ENCODE measurements at places on chromosomes 4 and X.

DNA sequence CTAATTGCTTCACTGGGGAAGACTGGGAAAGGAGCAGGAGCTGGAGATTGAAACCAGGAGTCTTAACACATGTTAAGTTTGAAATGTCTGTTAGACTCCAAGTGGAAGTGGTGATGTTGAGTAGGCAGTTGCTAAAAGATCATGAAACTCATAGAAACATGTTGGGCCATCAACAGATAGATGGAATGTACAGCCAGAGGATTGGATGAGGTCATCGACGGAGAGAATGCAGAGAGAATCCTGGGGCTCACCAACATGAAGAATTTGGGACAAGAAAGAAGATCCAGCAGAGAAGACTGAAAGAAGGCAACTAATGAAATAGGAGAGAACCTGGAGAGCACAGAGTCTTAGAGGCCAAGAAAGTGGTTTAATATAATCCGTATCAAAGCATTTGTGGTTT, 19.4 kb upstream of the TSPAN5 start:
- DNase-seq, result no peak

- peak; percentile 1 for DNase-seq
Observed at GRCh38 chr4:158411269-158411668, 110.4 kb upstream of the RXFP1 start.

DNA sequence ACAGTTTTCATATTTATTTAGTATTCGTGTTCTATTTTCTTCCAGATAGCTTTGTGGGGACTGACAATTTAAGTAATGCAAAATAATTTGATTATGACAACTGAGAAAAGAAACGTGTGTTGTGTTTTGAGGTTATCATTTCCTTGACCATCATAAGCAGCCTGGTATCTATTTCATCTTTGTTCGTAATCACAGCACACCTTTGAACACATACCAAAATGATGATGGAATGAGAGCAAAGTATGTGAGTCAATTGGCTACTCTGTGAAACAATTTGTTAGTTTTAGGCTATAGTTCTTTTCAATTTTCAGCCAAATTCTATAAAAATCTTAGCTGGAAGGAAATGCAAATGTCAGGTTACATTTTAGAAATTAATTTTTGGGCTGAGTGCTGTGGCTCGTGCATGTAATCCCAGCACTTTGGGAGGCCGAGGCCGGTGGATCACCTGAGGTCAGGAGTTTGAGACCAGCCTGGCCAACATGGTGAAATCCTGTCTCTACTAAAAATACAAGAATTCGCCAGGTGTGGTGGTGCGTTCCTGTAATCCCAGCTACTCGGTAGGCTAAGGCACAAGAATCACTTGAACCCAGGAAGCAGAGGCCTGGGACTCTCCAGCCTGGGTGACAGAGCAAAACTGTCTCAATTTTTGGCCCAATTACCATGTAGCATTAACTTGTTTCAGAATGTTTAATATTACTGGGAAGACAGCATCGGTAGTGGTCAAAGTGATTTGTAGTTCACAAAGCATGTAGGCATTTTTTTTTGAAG, 1.1 kb upstream of the DUSP21 start:
- DNase-seq, result peak; percentile 40

GRCh38 chr4:108919226-108919893, 156.5 kb upstream of the ETNPPL start:
- no peak for DNase-seq

GRCh38 chr4:67520141-67520540, 25.2 kb downstream of the CENPC start:
- DNase-seq, result no peak

DNA sequence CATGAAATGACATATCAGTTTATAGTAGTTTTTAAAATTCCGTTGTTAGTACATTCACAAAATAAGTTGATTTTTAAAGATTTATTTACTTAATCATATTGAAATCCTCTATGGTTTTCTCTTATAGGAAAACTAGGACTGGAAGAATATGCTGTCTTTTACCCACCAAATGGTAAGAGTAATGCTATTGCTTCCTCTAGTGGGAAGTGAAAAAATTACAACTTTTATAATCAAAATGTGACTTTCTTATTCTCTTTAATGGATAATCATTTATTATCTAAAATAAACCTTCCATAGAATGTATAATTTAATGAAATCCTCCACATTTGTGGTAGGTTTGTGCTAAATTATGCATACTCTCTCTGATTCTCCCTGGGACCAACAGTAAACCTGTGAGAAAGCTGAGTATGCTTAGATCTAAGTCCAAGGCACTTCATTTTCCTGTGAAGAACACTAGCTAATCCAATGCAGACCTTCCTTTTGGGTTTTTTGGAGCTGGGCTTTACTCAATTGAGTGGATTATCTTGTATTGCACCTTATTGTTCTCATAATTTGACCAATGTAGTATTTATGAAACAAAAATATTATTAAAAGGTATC, 136.2 kb downstream of the TBC1D19 start:
- DNase-seq, result peak; percentile 40

DNA sequence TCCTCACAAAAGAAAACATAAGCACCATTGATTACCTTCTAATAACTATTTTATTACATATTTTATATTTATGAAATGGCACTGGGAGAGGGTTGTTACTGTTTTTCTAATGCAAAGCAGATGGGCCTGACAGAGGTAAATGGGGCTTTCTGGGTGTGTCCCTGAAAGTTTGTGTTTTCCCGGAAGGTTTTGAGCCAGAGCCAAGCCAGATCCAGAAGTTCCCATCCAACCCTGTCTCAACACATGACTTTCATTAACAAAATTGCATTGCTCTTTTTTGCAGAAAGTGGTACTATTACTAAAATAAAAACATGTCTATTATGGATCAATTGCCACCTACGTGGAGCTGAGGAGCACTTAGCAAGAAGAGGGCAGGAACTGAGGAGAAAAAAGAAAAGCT, 181.3 kb downstream of the RAB28 start:
- DNase-seq, result no peak

- DNase-seq, result no peak
Observed at GRCh38 chr4:62495032-62495431, 1294.9 kb downstream of the ADGRL3 start.

- DNase-seq, result peak; percentile 3
Observed at GRCh38 chr4:157300701-157301100, 80.2 kb downstream of the GRIA2 start.

DNA sequence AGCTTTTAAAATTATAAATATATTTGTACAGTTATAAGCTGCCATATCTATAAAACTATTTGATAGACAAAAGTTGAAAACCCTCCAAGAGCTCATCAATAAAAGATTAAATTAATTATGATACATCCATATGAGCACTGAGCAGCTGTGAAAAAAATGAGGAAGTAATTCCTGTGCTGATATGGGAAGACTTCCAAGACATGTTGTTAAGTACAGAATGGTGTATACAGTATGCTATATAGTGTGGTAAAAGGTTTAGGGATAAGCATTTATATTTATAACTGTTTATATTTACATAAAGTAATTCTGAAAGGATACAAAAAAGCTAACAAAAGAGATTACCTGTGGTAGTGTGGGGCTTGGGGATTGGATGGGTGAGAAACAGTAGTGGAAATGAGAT, 92.8 kb upstream of the BMP2K start:
- no peak for DNase-seq

- no peak for DNase-seq
Observed at GRCh38 chrX:124125471-124125870, 164.0 kb downstream of the STAG2 start.

- peak; percentile 30 for DNase-seq
Observed at GRCh38 chr4:2261110-2261852, 628 bp downstream of the MXD4 start.

- peak; percentile 10 for DNase-seq
Observed at GRCh38 chrX:149060921-149061320, 444.2 kb downstream of the IDS start.

DNA sequence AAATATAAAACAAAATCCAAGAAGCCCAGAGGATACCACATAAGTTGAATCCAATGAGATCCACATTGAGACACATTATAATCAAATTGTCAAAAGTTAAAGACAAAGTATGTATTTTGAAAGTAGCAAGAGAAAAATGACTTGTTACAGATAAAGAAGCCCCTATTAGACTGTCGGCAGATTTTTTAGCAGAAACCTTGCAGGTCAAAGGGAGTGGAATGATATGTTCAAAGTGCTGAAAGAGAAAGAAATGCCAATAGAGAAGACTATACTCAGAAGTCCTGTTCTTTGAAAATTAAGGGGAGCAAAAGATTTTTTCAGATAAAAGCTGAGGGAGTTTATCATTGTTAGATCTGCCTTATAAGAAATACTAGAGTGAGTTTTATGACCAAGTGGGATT, 148.9 kb upstream of the EPHA5 start:
- DNase-seq, result no peak

- no peak for DNase-seq
Observed at GRCh38 chrX:48983081-48983480, 11.4 kb upstream of the KCND1 start.

- DNase-seq, result no peak
Observed at GRCh38 chr4:2388429-2389182, 29.8 kb downstream of the ZFYVE28 start.

GRCh38 chr4:154779362-154779947, 1.6 kb upstream of the RBM46 start:
- peak; percentile 9 for DNase-seq

DNA sequence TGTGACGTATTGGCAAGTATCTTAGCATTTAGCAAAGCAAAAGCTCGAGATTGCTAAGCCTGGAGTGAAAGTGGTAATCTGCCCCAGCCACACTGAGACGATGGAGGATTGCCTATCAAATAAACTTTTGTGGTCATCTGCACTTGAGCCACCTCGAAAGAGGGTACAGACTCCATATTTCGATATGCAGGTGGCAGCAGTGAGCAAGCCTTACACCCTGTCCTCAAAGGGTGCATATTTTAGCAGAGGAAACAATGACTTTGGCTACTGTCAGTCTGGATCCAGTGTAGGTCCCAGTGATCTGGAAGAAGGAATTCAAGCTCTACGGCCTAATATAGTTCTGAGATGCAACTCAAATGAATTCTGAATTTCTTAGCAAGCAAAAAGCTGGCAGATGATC, 153.9 kb downstream of the ATG4A start:
- peak; percentile 3 for DNase-seq

GRCh38 chr4:188780028-188780427, 640.8 kb downstream of the TRIML1 start:
- DNase-seq, result peak; percentile 33

GRCh38 chr4:20638825-20639224, 61.4 kb upstream of the PACRGL start:
- no peak for DNase-seq

DNA sequence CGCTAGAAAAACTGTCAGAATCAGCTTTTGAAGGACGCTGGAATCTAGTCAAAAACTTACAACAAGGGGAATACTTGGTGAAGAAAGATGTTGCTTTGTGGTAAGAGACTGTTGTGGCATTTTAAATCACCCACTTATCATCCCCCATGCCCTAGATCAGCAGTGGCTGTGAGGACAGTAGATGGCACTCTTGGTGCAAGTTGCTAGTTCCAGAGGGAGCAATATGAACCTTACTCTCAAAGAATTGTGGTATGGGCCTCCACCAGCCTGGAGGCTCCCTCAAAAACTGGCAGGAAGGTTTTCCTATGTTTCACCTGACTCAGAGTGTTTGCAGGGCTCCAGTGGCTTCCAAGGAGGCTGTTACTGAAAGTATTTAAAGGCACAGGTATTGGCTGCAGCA, 37.7 kb upstream of the SLC16A2 start:
- peak; percentile 81 for DNase-seq

DNA sequence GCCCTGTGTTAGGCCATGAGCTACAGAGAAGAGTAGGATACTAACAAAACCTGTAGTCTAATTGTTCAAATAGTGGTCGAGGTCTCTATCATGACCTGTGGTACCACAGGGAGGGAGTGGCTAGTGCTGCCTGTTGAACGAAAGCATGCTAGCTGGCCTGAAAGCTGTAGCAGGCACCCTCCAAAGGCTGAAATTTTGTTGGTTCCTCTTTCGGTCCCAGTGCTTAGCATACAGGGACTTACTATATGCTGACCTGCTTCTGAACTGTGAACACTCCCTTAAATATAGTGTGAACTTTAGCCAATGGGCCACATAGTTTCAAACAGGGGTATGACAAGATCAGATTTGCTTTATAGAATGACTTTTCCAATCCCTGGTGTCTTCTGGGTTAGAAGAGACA, 113.4 kb downstream of the PJA1 start:
- no peak for DNase-seq

GRCh38 chrX:17792826-17793225, 55.5 kb downstream of the SCML1 start:
- no peak for DNase-seq

DNA sequence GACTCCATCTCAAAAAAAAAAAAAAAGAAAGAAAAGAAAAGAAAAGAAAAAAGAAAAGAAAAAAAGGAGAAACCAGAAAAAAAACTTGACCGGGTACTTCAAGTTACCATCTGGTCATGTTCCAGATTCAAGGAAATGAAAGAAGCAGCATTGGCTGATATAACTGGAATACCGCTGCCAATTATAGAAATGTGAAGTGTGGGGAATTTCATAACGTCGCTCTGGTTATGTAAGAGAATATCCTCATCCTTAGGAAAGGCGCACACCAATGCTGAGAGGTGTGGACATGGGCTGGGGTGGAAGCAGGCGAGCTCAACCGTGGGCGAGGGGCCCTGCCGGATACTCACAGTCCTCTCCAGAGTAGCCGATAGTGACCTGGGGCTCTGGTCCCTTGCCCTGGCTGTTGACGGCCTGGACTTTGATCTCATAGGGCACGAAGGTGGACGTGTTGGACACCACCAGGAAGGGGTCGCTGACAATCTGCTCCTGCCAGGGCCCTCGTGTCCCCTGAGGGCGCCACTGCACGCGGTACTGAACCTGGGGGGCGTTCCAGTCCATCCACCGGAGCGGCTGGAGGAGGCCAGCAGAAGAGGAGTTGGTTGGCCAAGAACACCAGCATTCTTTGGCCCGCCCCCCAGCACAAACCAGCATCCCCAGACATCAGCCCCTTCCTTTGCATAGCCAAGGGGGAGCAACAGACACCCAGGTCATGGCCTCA, 19.5 kb downstream of the L1CAM start:
- no peak for DNase-seq

GRCh38 chrX:68084765-68085164, 348.5 kb downstream of the OPHN1 start:
- DNase-seq, result no peak
